ENCODE measurements at places on chromosomes 12 and 14.

DNA sequence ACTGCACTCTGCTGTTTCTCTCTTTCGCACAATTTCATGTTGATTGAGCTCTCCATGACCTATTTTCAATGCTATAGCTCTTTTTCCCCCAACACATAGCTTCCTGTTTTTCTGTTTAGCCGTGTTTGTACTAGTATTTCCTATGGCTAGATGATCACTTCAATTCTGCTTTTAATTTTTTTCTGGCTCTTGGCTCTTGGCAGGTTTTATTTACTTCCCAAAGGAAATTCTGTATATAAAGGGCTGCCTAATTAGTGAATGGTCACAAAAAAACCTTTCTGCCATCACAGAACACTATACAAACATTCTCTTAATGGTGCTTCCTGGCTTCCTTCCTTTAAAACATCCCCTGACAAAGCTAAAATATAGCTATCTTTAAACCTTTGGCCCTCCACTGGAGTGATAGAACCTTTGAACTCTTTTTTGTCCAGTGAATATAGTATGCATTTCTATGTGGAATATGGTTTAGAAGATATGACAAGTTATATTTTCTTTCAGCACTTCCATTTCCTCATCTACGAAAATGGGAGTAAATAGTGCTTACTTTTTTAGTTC, 88.2 kb downstream of the RASSF9 start:
- no peak for DNase-seq

- DNase-seq: no peak
Observed at GRCh38 chr12:110102255-110102654, 21.9 kb upstream of the IFT81 start.

- DNase-seq: peak; percentile 99
Observed at GRCh38 chr14:77032844-77033621, 4.5 kb upstream of the IRF2BPL start.

- DNase-seq: peak; percentile 62
Observed at GRCh38 chr12:1857086-1857485, 36.7 kb downstream of the LRTM2 start.

DNA sequence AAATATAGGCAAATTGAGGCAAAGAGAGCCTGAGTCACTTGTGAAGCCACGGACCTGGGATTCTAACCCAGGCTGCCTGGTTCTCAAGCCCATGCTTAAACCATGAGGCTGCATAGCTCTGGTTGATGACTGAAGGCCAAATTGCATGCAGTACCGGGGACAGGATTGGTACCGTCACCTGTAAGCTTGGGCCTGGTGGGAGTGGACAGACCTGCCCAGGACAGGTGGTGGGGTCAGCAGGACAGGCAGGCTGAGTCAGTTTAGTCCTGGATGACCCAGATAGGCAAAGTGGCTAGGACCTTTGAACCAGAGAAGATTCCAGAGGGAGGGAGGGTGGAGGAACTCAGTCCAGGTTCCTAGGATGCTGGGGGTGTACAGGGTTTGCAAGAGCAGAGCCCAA, 25.8 kb downstream of the RIN3 start:
- no peak for DNase-seq
